ENCODE measurements at places on chromosomes 1 and 21.

- no peak for DNase-seq
These were observed 98.1 kb downstream of the ADSS2 start for GRCh38 chr1:244353551-244354091.

GRCh38 chr1:9286556-9286955 is 6.1 kb upstream of the SPSB1 start:
- DNase-seq, result no peak

- no peak for DNase-seq
These were observed 12.8 kb downstream of the TNNI3K start for GRCh38 chr1:74247881-74248528.

- DNase-seq, result no peak
These were observed 134.6 kb upstream of the ARHGEF16 start for GRCh38 chr1:3319874-3320245.

- DNase-seq, result no peak
These were observed 105.5 kb downstream of the ZC3H11B start for GRCh38 chr1:219507437-219507836.

- no peak for DNase-seq
These were observed 56.0 kb upstream of the GPR52 start for GRCh38 chr1:174391716-174392115.

GRCh38 chr1:217138173-217138765 is 415.0 kb upstream of the ESRRG start:
- no peak for DNase-seq

DNA sequence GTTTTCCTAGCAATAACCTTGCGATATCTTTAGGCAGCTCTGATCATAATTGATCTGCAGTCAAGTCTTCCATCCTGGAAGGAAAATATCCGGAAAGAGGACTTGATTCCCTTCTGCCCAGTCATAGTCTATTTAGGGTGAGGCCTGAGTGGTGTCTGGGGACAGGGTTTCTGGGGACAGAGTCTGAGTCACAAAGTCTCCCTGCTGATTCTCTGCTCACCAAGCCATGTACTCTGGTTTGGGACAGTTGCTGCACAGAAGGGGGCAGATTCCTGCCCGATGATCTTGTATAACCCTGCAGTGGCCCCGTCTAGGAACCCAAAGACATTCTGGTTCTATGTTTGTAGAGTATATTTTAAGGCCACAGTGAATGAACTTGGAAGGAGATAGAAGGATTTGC is 178.8 kb downstream of the KCNJ6 start:
- DNase-seq, result no peak

DNA sequence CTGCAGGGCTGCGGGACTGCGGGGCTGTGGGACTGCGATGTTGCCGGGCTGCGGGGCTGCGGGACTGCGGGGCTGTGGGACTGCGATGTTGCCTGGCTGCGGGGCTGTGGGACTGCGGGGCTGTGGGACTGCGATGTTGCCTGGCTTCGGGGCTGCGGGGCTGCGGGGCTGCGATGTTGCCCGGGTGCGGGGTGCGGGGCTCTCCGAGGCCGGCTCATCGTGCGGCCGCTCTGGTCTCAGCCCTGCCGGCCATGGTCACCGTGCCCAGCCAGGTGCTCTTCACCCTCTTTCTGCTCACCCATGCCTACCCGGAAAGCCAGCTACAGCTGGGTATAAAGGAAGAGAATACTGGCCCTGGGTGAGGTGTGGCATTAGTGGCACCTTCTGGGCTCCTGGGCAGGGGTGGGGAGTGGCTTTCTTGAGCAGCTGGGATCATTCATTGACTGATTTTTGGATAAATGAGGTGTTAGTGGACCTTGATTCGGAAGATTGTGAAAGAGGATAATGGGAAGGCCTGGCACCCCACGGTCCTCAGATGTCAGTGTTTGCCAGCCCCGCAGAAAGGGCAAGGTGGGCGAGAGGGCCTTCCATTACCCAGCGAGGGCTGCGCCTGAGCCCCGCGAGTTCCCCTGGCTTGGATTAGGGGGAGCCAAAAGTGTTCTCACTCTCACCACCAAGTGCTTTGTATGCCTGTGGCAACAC is 36.3 kb downstream of the COQ8A start:
- DNase-seq, result no peak

- DNase-seq, result no peak
These were observed 103.9 kb upstream of the OLFM3 start for GRCh38 chr1:102100666-102101065.

DNA sequence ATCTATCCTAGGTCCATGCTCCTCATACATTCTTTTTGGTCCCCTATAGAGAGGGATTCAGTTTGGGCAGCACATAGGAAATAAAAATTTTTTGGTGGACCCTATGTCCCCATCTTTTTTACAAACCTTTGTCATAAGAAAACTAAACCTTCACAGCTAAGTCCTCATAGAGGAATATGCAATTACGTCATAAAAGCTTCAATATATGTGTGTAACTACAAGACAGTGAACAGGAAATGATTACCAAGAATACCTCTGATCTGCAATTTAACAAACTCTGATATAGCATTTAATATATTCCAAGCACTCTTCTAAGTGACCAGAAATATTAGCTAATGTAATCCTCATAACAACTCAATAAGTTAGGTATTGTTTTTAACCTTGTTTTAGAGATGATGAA is 6.3 kb upstream of the DENND2C start:
- DNase-seq, result no peak

GRCh38 chr1:3065396-3065795 is 3.6 kb upstream of the PRDM16 start:
- no peak for DNase-seq

DNA sequence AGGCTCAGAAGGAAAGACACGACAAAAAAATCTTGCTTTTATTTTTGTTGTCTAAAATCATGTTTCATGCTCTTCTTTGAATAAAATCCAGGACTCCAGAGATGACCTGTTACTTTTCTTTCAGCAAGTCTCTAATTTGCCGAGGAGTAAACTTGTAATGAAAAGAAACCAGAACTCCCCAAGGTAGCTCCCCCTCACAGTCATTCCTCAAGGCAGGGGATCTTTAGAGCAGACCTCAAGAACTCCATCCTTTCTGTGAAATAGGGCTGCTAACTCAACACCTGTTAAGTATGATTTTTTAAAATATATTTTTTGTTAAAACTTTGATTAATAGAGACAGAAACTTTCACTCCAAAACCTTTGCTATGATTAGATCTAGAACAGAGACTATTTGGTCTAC is 82.7 kb upstream of the ABCD3 start:
- DNase-seq, result no peak

DNA sequence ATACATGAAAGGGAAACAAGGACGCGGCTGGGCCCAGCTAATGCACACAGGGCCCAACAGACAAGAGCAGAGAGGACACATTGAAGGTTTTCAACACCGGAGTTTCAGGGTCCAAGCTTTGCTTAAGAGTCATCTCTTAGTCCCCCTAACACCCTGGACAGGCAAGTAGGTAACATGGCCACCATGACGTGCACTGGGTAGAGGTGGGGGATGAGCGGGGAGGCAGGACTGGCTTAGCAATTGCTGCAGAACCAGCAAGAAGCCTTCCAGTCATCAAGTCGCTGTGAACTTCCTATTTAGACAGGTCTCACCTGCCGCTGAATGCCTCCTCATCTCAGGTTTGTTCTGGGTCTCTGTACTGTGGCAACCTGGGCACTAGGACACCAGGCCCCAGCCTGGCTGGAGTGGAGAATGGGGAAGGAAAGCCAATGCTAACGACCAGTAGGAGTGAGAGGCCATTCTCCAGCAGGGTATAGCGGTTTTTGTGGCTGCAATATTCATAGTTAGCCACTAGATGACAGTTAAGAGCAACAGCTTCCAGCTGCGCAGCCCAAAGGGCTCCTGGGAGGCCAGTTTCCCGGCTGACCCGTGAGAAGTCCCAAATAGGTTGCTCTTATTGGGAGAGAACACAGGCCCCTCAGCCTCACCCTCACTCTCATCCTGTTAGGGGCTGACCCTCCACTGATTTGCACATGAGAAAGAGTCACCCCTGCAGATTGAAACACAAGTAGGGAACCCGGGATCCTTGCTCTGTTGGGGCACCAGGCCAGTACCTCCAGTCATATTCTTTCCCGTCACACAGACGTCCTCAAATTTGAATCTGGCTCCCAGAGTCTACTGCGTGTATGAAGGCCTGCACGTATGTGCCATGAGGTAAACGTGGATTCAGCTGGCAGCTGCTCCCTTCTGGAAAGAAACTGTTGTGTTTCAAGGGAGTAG is 6.0 kb upstream of the PIGC start:
- DNase-seq, result no peak

DNA sequence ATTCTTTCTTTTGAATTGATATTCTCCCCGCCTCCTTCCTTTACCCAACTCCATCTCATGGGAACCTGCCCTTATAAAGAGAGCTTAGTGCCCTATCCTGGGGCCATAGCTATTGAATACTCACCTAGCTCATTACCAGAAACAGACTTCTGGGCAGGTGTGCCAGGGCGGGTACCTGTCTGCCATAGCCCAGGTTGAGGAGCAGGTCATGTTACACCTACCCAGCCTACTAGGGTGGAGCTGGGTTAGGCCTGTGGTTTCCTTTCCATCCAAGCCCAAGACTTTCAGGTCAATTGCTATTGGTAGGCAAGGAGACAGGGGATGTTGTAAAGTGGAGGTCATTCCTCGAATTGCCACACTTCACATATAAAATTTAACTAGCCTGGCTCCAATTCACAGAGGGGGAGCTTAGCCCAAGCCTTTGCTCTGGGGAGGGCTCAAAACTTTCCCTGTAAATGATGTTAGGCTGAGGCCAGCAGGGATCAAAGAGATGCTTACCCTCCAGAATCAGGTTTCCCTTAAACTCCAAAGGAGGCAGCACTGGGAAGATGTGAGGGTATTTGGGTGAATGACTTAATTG is 87.1 kb upstream of the IPO9 start:
- DNase-seq, result no peak

DNA sequence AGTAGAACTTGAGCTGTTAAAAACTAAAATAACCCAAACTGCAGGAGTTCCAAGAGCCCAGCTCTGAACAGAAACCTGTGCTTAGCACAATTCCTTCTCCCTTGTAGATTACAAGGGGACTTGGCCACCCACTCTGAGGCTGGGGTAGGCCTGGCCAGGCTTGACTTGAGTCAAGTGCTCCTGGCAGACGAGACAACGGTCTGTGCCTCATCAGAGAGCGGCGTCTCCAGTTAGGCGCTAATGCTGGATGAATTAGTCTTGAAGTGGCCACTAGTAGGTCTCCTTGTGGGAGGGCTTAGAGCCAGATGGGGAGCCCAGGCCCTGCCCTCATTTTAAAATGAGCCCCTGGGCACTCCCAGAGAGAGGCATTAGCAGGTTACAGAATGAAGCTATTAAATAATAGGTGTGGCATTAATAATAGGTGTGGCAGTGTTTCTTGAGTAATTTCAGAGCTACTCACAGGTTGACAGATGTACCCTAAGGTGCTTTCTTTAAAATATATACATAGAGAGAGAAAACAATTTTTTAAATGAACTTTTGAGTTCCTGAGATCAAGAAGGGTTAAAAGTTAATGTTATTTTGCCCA is 1.1 kb downstream of the EEIG2 start:
- no peak for DNase-seq

- DNase-seq, result no peak
These were observed 189.4 kb upstream of the HOOK1 start for GRCh38 chr1:59625384-59625783.

DNA sequence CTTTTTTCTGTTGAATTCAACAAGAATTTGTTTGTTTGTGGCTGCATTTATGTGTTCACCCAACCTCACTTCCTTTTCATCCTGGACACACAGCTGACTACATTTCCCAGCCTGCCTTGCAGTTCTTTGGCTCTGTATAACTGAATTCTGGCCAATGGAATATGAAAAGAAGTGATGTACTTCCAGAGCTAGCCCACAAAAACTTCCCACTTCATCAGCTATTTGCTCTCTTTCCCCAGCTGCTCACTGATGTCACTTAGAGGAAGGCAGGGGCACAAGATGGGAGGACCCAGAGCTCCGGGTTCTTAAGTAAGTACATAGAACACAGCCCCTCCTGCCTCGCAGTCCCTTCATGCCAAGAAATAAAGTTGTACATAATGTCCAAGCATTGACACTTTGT is 235.0 kb upstream of the FGGY start:
- peak; percentile 76 for DNase-seq

DNA sequence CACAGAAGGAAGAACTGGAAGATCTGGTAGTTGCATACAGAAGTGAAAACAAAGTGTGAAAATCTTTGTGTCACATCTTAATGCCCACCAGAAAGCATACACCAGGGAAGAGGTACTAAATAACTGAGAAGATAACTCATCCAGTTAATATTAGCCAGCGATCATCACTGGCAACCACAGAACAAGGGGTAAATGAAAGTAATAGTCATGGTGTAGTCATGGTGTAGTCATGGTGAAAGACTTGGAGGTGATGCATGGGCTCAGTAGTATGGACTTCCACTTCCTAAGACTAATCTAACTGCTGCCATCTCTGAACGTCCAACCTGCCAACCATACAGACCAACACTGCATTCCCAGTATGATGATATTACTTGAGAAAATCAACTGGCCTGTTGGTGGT is 481.2 kb upstream of the NR5A2 start:
- DNase-seq, result no peak

DNA sequence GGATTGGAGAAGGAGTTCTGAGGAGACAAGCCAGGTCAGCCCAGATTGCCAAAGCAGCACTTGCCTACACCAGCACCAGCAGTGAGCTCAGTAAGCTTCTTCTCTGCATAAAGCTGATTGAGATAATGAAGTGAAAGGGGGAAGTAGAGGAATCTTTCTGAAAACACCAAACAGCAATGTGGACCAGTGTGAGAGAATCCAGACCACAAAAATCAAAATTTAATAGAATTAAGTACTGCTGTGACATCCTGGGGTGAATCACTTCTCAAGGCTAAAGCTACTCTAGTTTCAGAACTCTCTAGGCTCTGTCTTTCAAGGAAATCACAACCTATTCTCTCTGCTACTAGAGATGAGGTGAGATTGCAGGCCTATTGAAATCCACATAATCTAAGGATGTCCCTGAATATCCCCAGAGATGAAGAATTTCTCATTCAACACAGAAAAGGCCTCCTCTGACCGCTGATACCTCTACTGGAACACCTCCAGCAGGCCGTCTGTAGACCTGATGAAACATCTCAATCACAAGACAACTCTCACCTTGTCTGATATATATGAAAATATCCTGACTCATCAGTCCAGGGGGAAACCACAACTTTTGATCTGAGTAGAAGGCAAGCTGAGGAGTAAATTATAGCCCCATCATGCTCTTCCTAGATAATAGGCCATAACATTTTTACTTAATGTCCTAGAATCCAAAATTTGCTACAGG is at the start of gene FCRL4:
FCRL4 (minus strand) TSS at position 127 of the 709 bp plus-strand sequence. CDS start 141 bp downstream, outside the sequence.
- DNase-seq, result no peak

DNA sequence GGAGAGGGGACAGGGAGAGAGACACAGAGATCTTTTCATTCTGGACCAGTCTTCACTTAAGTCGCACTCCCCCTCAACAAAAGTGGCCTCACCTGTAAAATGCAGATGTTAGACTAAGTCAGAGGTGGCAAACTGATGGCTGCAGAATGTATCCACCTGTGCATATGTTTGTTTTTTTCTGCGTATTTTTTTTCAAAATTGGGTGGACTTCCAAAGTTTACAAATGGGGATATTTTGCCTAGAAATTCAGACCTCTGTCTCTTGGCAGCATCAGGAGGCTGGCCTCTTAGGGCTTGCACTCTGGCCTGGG is 525.0 kb downstream of the MATN1 start:
- DNase-seq, result no peak

GRCh38 chr1:41673806-41674205 is 189.3 kb upstream of the EDN2 start:
- DNase-seq, result no peak

- DNase-seq, result no peak
These were observed 32.6 kb upstream of the TTC34 start for GRCh38 chr1:2834146-2834475.

GRCh38 chr1:20521960-20522861 is 14.3 kb upstream of the MUL1 start:
- DNase-seq, result peak; percentile 57

Measured in urinary bladder (tissue), 4 donors.